ENCODE measurements at places on chromosomes 6 and 20. TPM values are rescaled to one million over a fixed set of nuclear protein-coding genes. Genes with fewer than 3 reads are reported as not detected.

- no peak for DNase-seq
These were observed 491.0 kb downstream of the NKAIN2 start for GRCh38 chr6:124294574-124295200.

- DNase-seq, result no peak
These were observed 142.0 kb upstream of the ZNF217 start for GRCh38 chr20:53735536-53736050.

- no peak for DNase-seq
These were observed at the start of gene ISM1 for GRCh38 chr20:13220904-13221297. Gene ISM1 (plus strand): TSS chr20:13221274. CDS start chr20:13221777, 503 bp downstream.

- no peak for DNase-seq
These were observed 245.2 kb downstream of the PREX1 start for GRCh38 chr20:48582673-48582985.

The SLC17A4 gene
- not detected for total RNA-seq

The CRNKL1 gene
- 17.8 TPM for total RNA-seq

- peak; percentile 45 for DNase-seq
These were observed 187.1 kb downstream of the MYLK4 start for GRCh38 chr6:2563635-2564034.

GRCh38 chr6:29797135-29797534 lies 30.5 kb upstream of the HLA-G start:
- no peak for DNase-seq

DNA sequence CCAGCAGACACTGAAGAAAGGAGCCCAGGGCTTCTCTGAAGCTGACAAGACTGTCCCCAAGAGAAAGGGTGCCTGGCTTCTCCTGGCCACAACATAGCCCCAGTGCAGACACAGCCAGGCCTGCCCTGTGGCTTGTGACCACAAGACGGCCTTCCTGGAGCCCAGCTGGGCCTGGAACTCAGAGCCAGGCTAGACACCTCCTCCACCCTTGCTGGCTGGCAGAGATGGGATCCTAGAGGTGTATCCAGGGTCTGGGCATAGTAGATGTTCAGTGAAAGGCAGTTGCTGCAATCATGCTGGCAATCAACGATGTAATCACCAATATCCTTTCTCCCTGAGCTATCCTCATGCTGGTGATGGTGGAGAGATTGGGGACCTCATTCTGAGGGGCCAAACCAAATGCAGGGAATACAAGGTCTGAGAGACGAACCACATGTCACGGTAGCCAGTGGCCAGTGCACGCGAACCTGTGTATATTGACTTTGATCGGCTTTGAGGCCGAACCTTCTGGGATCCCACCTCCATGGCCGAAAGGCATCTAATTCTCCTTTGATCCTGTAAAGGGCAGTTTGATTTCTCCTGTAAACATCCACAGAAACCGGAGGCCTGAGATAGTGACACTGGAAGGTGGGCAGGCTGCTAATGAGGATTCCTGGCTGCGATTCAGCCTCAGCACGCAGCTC lies 115.2 kb downstream of the PSMB1 start:
- DNase-seq, result no peak

GRCh38 chr6:154410619-154411072 lies 54.0 kb upstream of the IPCEF1 start:
- peak; percentile 41 for DNase-seq

DNA sequence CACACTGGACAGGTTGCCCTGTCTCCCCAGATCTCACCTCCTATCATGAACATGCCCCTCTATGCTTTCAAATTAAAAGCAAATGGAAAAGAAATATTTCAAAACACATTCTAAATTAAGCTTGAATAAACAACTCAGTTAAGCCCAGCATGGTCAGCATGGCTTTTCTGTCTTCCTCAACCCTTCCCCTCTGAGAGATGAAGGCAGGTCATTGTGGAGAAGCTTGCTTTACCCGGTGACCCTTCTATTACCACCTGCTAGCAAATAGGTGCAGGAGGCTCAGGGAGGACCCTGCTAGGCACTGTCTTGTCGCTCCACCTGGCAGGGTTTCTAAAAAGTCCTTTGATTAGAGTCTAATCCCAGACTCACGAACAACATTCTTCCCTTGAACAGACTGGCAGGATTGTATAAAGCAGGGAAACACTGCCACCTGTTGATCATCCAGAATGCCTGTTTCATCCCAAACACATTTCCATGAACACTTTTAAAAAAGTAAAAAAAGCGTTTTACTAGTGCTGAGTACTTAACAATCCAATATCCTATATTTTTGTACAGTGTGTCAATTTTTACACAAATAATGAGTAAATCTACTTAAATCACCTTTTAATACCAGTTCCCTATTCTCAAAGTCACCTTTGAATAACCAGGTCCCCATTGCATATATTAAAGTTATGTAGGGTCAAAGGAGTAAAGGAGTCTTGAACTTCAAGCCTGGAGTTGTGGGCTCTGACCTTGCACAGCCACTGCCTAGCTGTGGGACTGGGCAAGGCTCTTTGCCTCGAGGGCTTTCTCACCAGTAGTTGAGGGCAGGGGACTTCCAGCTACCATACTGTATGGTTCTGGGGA lies 75.5 kb downstream of the GPR6 start:
- DNase-seq, result no peak

- no peak for DNase-seq
These were observed 55.3 kb downstream of the SSR1 start for GRCh38 chr6:7257521-7258230.

GRCh38 chr20:39800111-39800510 lies 838.0 kb downstream of the DHX35 start:
- no peak for DNase-seq

The RIMS1 gene
- not detected for total RNA-seq

The OLIG3 gene
- 0.18 TPM for total RNA-seq

The EMILIN3 gene
- not detected for total RNA-seq

GRCh38 chr6:129663531-129663930 lies 46.4 kb downstream of the ARHGAP18 start:
- no peak for DNase-seq
